ENCODE measurements at places on chromosomes 11 and 22.

DNA sequence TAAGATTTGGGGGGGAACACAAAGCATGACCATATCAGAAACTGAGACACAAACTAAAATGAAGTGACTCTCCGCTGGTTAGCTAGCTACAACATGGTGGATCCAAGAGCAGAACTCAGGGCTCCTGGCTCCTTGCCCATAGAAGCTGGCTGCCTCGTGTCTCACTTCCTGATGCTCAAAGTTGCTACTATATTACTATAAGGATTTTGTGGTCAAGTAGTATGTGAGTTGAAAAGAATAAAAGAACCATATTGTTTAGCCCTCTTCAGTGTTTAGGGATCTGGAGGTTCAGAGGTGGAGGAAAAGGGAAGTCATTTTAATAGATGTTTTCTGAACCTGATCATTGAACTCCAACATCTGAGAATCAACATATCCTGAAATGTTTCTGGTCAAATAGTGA lies 16.9 kb upstream of the SIK2 start:
- DNase-seq, result peak; percentile 30

DNA sequence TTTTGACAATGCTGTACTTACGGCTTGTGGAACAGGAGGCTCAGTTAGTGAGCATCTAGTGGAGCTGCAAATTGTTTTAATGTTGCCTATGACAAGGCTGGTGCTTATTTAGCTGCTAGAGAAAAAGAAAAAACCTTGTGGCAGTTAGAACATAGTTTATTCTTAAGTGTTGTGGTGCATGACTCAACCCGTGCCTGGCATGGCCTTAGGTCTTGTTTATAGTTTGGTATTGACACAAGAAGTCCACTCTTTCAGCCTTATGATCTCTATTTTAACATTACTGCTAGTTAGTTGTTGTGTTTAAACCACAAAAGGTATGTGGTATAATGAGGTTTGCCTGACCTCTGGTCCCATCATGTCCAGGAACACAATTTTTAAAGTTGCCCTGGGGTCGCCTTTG lies 744.6 kb downstream of the FAM181B start:
- DNase-seq, result no peak

DNA sequence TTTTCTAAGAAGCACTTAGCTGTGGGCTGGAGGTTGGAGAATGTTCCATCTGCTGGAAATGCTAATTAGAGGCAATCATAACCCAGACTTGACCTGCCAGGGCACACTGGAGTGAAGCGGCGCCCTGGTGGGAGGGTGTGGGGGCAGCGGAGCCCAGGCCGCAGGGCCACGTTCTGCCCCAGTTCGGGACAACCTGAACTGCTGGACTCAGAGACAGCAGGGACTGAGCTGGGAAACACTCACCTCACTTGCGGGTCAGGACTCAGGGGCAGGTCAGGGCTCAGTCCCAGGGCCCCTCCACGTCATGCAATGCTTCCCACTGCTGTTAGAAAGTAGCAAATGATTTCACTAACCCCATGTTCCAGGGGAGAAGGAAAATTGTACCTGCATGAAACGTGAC lies 316.4 kb downstream of the NTM start:
- no peak for DNase-seq

DNA sequence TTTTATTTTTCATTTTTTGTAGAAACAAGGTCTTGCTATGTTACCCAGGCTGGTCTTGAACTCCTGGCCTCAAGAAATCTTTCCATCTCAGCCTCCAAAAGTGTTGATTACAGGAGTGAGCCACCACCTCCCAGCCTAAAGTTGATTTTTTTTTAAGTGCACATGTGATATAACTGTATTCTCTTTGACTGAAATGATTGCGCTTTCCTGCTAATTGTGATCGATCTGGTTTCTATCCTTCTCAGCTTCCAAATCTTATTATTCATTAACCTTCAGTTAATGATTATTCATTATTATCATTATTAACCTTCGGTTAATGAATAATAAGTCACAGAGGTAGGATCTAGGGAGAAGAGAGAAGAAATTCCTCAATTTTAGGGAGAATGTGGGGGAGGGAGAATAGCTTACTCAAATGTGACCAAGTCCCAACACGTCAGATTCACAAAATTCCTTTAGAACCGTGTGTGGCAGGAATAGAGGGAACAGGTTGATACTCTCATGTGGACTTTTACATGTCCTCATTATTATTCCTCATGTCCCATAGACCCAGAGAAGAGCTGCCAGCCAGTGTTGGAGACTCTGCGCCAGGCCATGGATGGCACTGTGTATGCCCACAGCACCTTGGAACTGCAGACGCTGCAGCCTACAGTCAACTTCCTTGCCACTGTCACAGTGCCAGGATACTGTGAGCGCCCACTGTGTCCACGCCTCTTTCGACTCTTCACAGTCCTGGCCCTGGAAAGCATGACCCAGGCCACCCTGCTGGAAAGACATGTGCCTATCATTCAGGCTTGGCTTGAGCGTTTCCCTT lies 47.1 kb downstream of the RRP8 start:
- DNase-seq, result no peak

- DNase-seq, result no peak
Measured at GRCh38 chr11:83427501-83427900, 141.3 kb upstream of the CCDC90B start.

DNA sequence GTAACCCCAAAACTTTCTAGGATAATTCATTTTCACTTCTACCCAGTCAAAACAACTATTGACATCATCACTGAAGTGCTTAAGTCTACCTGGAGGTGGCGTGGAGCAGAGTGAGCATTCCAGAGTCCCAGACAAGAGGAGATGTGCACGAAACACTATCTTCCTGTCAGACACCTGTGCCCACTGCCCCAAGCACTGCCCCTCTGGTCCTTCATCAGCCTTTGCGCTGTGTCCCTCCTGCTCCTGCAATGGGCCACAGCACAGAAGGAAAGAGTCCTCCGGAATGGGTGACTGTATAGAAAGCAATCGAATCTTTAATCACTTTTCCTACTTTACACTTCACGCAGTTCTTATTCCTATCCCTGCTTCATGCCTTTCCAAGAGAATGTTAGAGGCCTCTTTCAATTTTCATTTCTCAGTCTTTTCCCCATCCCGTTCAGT lies 512 bp upstream of the GRIA4 start:
- peak; percentile 52 for DNase-seq

DNA sequence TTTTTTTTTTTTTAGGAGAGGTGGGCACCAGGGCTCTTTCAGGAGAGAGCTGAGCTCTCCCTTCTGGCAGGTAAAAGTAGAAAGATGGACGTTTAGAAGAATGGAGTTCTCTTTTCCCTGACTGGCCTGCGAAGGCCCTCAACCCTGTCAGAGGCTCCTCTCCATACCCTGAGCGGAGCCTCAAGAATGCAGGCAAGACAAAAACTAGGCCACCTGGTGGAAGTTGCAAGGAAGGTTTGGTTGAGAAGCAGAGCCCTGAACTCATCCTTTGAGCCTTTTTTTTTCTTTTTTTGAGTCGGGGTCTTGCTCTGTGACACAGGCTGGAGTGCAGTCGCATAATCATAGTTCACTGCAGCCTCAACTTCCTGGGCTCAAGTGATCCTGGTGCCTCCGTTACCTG lies 1.4 kb downstream of the OTOG start:
- DNase-seq, result no peak

- DNase-seq, result no peak
Measured at GRCh38 chr22:19868333-19868732, 13.7 kb upstream of the GNB1L start.

GRCh38 chr11:70381872-70382861 lies 16.2 kb upstream of the CTTN start:
- DNase-seq, result no peak

DNA sequence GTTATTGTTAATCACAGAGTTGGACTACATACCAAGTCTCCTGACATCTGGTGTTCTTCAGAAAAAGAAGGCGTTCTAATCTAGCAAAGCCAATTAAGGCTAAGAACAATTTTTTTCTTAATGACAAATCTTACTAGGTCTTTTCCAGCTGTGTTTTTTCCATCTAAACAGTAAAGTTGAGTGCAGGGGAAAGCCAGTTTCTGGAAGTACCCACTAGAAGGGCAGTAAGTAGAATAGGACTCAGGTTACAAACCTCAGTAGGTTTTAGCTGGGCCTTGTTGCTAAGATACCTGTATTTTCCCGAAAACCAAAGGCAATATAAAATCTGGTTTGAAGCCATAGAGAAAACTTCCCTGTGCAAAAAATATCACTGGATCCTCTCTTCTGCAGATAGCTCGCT lies 351.9 kb downstream of the ETS1 start:
- no peak for DNase-seq

DNA sequence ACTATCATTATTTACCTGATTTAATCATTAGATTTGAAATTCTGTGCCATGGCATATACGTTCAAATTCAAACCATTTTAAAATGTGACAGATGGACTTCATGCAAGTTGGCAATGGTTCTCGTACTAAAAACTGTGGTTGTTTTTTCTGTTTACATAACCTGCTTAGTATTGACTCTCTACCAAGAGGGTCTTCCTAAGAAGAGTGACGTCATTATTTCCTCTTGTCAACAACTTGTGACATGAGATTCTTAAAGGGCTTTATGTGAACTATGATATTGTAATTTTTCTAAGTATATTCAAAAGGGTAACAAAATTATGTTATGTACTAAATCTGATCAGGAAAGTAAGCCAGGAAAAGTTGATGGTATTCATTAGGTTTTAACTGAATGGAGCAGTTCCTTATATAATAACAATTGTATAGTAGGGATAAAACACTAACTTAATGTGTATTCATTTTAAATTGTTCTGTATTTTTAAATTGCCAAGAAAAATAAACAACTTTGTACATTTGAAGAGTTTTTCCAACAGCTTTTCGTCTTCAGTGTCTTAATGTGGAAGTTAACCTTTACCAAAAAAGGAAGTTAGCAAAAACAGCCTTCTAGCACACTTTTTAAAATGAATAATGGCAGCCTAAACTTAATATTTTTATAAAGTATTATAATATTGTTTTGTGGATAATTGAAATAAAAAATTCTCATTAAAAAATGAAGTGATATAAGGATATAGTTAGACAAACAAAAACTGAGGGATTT lies 87.0 kb downstream of the GRK3 start:
- DNase-seq, result no peak

- no peak for DNase-seq
Measured at GRCh38 chr11:121723246-121723741, 270.5 kb upstream of the SORL1-AS1 start.

DNA sequence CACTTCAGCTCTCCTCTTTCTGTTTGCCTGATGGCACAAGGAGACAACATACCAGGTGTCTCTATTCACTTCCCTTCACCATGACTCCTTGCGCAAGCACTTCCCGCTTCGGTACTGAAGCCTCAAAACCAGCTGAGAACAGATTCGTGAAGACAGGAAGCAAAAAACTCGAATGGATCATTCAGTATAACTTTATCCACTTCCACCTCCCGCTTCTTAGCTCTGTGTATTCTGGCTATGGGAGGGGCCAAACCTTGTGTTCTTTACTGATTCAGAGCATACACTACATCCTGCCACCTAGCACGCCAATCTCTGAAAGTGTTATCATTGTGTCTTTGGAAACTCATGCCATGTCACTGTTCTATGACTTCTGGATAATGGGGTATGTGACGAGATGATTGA lies 62.2 kb upstream of the ADA2 start:
- DNase-seq, result no peak

GRCh38 chr11:120925944-120926343 lies 98.0 kb upstream of the TBCEL start:
- DNase-seq, result no peak

GRCh38 chr22:37726241-37726887 lies 29.5 kb downstream of the TRIOBP start:
- DNase-seq, result no peak

GRCh38 chr22:41501209-41501608 lies 32.3 kb downstream of the ACO2 start:
- DNase-seq, result peak; percentile 12

DNA sequence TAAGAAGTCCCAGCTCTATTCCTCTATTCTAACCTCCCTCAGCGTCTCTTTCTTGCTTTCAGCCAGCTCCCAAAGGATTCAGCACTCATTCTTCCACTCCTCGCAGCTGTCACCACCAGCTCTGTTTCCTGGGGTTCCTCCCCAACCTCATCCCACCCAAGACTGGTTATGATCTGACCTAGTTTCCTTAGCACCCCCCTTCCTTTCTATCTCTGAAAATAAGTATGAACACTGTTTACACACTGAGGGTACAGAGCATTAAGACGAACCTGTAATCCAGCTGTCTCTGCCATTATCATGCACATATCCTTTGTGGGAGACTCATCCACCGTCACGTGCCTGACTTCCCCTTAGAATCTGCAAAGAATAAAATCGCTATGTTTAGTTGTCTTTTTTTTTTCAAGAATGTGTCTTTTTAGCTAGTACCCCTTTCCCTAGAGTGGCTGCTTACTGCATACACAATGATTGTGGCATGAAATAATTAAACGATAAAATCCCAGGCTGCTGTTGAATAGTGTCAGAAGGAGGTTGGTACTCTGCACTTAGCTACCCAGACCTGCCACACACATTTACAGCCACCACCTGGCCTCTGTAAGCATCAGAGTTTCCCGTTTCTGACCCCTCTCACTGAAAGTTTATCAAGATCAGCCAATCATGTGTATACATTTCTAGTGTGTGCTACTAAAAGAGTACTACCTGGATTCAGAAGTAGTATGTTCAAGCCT lies 26.9 kb upstream of the CSTF3 start:
- no peak for DNase-seq

DNA sequence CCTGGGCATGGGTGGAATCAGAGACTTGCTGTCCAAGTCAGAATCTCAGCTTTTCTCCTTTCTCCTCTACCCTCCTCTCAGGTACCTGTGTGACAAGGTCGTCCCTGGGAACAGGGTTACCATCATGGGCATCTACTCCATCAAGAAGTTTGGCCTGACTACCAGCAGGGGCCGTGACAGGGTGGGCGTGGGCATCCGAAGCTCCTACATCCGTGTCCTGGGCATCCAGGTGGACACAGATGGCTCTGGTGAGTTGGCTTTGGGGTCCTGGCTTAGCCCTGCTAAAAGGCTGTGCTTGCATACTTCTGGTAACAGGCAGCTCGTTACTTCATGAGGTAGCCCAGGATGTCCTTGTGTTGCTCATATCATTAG lies 10.7 kb downstream of the MCM5 start:
- DNase-seq, result no peak

GRCh38 chr22:46635756-46636155 lies 15.6 kb downstream of the GRAMD4 start:
- DNase-seq, result no peak

- DNase-seq, result no peak
Measured at GRCh38 chr22:46111645-46112306, 38.5 kb upstream of the PPARA start.

All from SW 1271 (cell line).